ENCODE measurements at places on chromosomes 2 and 18.

DNA sequence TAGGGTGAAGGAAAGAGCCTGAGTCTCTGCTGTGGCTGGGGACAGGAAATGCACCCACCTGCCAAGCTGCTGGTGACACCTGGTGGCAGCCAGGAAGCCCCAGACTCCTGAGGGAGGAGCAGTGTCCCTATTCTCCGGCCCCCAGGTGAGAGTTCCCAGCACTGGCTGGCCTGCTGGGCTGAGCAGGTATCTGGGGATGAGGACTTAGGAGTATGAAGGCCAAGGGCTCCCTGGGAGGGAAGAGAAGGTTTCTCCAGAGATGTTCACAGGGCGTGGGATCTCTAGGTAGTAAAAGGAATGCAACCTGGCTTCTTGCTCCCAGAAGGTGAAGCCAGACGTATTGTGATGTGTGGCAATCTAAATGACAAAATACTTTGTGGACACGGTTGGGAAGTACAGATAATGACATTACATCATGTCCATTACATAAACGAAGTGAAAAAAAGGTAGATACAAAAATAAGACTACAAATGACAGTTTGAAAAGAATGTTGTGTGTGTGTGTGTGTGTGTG, 75.8 kb upstream of the SLC1A4 start:
- no peaks in the 10 kb centered on the region for H3K4me1 ChIP-seq
- H3K27ac ChIP-seq, result no peak overlapping the region
- no peaks in the 10 kb centered on the region for H3K36me3 ChIP-seq
- no peaks in the 10 kb centered on the region for H3K27me3 ChIP-seq
- peak; percentile 79 for DNase-seq

GRCh38 chr2:227815066-227815465, 1.4 kb downstream of the CCL20 start:
- DNase-seq, result no peak
- no peaks in the 10 kb centered on the region for H3K27me3 ChIP-seq
- H3K4me1 ChIP-seq, result peaks cover 10% of the 10 kb centered on the region

GRCh38 chr2:217877866-217878265, 124.9 kb downstream of the TNS1 start:
- H3K4me3 ChIP-seq, result no peak overlapping the region
- no peak for DNase-seq
- no peaks in the 10 kb centered on the region for H3K27me3 ChIP-seq
- H3K27ac ChIP-seq, result no peak overlapping the region
- no peaks in the 10 kb centered on the region for H3K36me3 ChIP-seq

- no peak overlapping the region for H3K27ac ChIP-seq
- H3K4me1 ChIP-seq, result no peaks in the 10 kb centered on the region
- no peaks in the 10 kb centered on the region for H3K36me3 ChIP-seq
- H3K27me3 ChIP-seq, result no peaks in the 10 kb centered on the region
- no peak overlapping the region for H3K4me3 ChIP-seq
- DNase-seq, result no peak
Observed at GRCh38 chr2:239596792-239597191, 196.0 kb upstream of the HDAC4 start.

GRCh38 chr2:42360493-42360889, 526 bp downstream of the COX7A2L start:
- no peaks in the 10 kb centered on the region for H3K27me3 ChIP-seq
- H3K27ac ChIP-seq, result no peak overlapping the region
- peaks cover 7% of the 10 kb centered on the region for H3K4me1 ChIP-seq
- H3K36me3 ChIP-seq, result no peaks in the 10 kb centered on the region
- H3K4me3 ChIP-seq, result peak overlapping the region; percentile 93

Data from mesendoderm (in vitro differentiated cells).